ENCODE measurements at places on chromosomes 2 and 18.

GRCh38 chr2:85779641-85780315, 26.0 kb downstream of the ATOH8 start:
- DNase-seq = no peak

- DNase-seq = no peak
Measured at GRCh38 chr2:20222014-20222768, 2.7 kb downstream of the SDC1 start.

DNA sequence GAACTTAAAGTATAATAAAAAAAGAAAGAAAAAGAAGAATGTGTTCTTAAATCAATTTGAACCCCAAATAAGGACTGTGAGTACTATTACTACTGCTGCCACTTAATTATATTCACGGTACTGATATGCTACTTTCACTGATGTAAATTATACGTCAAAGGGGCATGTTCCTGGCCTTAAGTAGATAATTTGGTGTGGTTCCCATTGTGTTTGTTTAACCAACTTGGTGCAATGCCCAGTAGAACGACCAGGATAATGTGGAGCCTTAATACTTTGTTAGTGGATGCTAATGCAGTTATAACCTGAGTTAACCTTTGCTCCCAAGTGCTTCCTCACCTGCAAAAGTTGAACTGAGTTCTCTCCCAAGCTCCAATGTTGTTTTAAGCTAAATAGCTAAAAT, 142.0 kb downstream of the NR4A2 start:
- no peak for DNase-seq

DNA sequence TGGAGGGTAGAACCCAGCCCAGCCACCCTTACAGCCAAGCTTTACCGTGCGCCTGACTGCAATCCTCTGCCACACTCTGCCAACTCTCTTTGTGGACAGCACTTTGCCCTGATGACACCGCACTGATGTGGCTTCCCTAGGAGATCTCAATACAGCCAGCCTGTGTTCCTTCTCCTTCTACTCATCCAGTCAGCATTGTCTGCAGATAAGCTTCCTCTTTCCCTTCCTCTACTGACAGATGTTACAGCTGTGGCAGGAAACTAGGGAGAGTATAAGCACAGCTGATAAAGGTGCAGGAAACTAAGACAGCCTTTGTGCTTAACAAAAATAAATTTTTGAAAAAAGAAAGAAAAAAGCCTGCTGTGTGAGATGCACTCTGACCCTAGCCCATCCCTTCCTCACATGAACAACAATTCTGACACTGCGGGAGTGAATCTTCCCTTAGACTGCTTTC, 25.0 kb downstream of the CEP68 start:
- peak; percentile 34 for DNase-seq

All from endothelial cell (in vitro differentiated cells).